ENCODE measurements at places on chromosomes 1 and 21.
A peak's percentile ranks its signal among the peaks of the same experiment; 100 is the strongest.

- DNase-seq = no peak
Observed at GRCh38 chr1:48743480-48743879, 33.2 kb downstream of the BEND5 start.

DNA sequence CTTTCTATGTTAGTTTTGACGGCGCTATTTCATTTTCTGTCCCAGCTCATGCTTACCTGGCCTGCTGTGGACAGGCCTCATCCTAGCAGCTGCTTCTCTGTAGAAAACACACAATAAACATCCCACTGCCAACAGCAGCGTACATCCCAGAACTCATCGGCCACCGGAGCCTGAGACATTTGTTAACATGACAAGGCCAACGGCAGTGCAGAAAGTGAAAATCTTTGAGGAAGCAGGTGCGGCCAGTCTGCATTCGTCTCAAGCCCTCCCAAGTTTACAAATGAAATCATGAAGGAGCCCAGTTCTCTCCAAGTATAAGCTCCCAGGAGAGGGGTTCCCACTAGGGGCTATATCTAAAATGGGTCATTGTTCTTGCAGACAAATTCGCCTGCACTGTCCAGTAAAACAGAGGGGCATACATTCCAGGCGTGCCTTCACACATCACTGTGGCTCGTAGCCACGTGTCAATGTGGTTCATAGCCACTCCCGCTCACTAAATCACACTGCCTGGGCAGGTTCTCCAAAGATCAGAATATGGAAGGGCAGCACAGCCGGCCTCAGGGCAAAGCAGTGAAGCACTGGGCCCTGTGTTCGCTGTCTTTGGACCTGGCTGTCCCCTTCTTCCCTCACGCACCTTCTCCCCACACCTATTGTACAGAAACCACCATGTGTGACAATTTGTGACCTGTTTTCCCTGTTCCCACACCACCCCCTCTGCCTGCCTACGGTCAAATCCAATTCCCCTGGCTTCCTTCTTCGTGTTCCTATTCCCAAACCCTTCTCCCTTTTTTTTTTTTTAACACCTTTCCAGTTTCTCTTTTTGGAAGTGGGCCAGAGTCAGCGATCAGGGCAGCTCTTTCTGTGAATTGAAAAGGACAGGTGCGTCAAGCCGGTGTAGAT, 27.0 kb upstream of the ABCG1 start:
- DNase-seq = no peak

DNA sequence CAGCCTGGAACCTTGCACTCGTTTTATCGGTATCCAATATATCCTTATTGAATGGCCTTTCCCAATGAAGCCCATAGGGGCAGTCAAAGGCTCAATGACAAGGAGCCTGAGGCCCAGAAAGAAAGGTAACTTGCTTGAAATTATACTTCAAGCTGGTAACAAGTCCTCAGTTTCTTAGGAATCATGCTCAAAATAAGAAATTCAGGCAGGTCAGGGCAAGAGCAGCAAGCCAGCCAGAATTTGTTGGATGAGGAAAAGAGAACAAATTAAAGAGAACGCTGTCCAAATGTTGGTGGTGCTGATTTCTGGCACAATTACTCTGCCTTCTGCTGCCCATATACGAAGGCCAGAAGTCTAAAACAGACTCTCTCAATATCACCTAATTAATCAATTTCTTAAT, 77.6 kb downstream of the DDX20 start:
- no peak for DNase-seq

DNA sequence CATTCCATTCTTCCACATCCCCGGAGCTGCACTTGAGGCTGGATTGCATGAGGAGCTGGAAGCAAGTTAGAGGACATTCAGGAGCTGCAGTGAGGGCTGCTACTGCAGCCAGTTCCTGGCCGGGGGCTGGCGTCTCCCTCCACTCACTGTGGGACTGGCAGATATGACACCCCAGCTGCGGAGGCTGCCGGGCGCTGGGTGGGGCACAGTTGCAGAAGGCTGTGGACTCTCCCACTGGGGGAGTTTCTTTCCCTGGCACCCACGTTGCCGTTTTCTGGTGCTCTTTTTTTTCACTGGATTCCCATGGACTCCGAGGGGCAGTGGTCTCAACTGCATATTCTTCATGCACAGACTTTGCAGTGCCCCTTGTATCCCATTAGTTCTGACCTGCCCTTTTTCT, 351.1 kb upstream of the AJAP1 start:
- no peak for DNase-seq

DNA sequence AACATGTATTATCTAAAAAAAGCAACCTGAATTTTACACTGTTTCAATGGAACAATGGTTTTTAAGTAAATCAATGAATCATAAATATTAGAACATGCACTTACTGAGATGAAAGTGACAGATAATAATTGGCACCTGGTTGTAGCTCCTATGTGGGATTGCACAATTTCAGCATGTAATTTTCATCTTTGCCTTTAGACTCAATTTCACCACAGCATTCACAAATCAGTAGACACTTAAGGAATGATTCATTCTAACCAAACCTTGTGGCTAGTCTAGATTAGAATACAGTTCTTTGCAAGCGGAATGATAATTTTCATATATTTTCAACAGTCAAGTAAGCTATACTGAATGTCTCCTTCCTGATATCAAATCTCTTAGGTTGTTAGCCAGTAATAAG, 853.4 kb downstream of the KCNT2 start:
- DNase-seq = no peak

- no peak for DNase-seq
Observed at GRCh38 chr1:89823679-89824292, 3.0 kb downstream of the LRRC8D start.

DNA sequence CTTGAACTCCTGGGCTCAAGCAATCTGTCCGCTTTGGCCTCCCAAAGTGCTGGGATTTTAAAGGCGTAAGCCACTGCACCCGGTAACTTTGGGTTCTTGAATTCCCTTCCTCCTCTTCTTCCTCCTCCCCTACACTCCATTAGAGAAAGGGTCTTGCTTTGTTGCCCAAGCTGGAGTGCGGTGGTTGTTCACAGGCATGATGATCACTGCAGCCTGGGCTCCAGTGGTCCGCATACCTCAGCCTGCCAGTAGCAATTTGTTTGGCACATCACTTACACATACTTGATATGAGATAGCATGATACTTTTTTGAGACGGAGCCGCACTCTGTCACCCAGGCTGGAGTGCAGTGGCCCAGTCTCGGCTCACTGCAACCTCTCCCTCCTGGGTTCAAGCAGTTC, 2.2 kb downstream of the DEGS1 start:
- DNase-seq = no peak

- no peak for DNase-seq
Observed at GRCh38 chr1:225454733-225455132, 26.9 kb upstream of the LBR start.

GRCh38 chr1:8463144-8463927, 145.4 kb downstream of the SLC45A1 start:
- no peak for DNase-seq

- no peak for DNase-seq
Observed at GRCh38 chr1:111903871-111904449, 85.5 kb downstream of the KCND3 start.

- DNase-seq = no peak
Observed at GRCh38 chr1:167532964-167533824, 14.9 kb upstream of the CD247 start.

DNA sequence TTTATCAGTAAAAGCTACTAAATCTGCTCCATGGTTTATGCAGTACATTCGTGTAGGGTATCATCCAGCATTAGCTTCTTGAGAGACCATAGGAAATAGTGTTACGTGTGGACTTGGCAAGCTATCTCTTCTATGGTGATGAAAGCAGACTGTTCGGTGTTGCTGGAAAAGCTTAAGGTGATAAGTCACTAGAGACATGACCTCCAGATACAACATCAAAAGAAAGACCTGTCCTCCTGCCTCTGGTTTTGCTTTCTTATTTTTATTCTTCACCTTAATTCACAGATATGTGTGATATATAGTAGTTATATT, 53.5 kb upstream of the S1PR1 start:
- DNase-seq = no peak

DNA sequence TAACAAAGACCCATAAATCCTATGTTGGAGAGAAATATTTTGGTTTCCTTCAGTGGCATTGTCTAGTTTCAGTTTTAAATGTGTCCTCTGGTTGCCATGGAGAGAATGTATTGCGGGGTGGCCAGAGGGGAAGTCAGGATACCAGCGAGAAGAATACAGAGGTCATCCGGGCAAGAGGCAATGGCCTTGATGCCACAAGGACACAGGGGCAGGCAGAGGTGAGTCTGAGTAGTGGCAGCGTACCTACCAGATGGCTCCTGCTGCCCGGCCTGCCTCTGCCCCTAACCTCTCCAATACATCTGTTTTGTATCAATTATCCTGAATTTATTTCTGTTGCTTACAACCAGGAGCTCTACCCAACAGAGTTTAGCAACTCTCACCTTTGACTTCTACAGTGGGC, 14.9 kb downstream of the KLHDC7A start:
- DNase-seq = no peak

DNA sequence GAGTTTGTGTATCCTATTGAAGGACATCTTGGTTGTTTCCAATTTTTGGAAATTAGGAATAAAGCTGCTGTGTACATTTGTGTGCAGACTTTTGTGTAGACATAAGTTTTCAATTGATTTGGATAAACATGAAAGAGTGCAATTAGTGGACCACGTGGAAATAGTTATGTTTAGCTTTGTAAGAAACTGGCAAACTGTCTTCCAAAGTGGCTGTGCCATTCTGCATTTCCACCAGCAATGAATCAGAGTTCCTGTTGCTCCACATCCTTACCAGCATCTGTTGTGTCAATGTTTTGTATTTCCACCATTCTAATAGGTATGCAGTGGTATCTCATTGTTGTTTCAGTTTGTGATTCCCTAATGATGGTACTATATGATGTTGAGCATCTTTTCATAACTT, 46.5 kb downstream of the FH start:
- no peak for DNase-seq

DNA sequence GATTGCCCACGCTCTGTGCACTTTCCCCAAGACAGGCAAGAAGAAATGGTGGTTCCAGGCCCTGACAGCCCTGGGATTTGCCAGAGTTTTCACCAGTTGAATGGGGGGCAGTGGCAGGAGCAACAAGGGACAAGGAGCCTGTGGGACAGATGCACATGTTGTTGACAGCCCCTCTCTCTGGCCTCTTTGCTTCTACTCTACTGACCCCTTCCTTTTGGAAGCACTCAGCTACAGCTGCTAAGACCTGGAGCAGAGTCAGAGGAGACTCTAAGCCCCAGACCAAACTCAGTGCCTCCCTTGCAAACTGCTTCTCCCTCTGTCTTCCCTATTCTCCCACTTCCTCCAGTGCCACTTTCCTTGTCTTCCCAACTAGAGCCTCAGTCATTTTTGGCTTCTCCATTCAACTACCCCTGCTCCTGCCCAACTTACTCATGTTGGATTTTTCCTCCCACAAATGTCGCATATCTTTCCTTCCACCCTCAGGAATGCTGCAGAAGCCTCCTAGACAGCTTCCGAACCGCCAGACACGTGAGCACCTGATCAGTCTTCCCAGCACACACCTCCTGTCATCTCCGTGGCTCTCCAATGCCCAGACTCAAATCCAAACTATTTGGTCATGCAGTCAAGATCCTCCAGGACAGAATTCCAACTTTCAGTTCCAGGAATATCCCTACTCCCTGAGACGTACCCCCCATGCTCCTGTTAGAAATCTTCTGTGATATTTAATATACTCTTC, 9.1 kb downstream of the INKA2 start:
- no peak for DNase-seq

GRCh38 chr1:209190591-209191261, 392.8 kb upstream of the CAMK1G start:
- peak; percentile 79 for DNase-seq

DNA sequence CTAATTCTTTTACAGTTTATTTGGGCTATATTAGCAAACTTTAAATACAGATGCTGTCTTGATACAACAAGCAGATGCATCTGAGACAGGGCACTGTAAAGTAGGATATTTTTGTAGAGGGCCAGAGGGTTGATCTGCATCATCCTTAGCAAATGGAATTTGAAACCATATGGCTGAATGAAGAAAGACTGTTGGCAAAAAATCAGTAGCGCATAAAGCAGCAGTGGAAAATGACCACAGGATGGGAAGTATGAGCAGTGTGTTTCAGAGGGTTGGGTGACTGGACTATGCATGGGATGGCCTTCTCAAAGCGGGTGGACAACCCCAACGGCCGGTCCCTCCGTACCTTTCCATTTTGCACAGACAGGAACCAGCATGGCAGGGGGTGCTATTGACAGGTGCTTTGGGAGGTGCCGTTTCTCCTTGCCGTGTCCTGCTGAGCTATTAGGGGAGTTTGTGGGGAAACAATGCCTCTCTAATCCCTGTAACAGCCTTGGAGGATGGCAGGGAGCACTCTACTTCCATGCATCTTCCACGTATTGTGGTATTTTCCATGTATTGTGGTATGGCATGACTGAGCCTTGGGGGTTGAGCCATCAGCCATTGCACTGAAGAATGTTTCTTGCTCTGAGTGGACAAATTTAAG, 5.9 kb downstream of the LRRC8B start:
- DNase-seq = no peak

DNA sequence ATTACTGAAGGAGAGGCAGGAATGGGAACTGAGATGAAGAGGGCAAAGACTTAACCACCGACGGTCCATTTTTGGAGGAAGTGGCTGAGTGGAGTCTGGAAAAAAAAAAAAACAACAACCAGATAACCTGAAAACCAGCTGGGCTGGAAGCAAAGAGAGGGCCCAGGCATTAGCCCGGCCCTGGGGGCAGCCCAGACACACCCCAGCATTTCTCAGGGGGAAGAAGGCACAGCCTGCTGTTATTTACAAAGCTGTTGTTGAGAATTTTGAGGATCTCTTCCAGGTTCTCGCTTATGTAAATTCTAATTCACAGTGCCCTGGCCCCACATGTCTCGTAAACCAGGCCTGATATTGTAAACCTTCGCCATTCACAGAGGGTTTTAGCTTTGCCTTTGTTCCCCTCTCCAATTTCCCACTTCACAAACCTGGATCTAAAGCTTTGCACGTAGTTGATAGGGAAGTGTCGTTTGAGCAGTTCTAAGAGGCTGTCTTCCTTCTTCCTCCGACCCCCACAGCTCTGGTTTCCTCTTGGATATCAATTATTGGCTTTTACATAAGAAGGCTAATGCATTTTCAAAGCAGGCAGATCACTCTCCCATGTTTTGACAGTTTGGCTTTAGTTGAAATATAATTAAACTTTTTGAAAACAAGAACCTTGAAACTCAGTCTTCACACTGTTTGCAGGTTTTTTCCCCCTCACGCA, 161.8 kb upstream of the IRF2BP2 start:
- DNase-seq = no peak

- no peak for DNase-seq
Observed at GRCh38 chr1:227450489-227450888, 112.9 kb upstream of the ZNF678 start.

DNA sequence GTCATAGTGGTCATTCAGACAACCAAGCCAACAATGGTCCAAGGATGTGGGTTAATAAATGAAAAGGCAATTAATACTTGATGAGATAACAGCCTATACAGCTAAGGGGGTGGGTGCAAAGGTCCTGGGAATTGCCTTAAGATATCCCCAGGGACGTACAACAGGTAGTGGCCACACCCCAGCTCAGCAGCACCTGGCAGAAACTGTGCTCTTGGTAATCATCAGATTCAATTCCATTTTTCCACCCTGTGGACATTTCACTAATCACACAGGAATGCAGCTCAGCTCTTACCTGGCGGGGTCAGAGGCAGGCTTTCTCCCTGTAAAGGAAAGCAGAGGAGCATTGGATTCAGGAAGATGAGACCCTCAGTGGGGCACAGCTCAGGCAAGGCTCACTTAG, 32.9 kb downstream of the FCRL5 start:
- DNase-seq = no peak
